ENCODE measurements at places on chromosomes 1 and 21.

DNA sequence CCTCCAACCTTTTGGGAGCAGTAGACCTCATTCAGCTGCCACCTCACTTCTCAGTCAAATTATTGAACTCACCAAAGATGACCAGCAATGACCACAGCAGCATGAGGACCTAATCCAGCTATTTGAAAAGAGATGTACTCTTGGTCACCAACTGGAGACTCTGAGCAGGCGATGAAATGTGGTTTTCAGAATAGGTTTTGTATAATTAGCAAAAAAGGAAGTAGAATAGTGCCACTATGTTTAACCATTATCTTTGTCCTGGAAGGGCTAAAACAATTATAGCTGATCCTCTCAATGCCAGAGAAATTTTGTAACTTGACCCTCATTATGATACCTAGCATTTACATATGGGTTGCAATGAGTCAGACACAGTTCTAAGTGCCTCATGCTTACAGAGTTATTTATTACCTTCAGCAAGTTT is at the start of gene FCRL2:
Gene FCRL2, minus strand, starts transcription at position 162 of the 421 bp plus-strand sequence. Its CDS starts 59 bp downstream, at position 103.
- no peak for DNase-seq

GRCh38 chr1:114310695-114311271 is 157.1 kb upstream of the SYT6 start:
- peak; percentile 98 for DNase-seq

DNA sequence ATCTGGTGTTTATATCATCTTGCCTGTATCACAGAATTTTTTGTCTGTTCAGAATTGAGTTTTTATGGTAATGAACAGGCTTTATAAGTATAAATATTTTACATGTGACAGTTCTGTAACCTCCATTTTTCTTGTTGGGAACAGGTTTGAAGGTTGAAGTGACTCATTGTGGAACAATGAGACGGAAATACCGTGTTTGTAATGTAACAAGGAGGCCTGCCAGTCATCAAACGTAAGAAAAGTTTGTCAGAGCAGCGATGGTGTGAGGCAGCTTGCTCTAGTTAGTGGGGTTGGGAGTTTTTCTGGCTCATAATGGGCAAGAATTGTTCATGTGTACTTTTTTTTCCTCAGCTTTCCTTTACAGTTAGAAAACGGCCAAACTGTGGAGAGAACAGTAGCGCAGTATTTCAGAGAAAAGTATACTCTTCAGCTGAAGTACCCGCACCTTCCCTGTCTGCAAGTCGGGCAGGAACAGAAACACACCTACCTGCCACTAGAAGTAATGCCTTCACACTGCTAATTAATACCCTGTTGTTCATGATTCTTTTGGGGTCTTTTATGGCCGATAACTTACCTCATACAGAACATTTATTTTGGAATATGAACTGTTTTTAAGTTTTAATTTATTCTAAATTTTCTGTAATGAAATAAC is 75.2 kb upstream of the TEKT2 start:
- DNase-seq = peak; percentile 33

- DNase-seq = no peak
These were observed 18.4 kb downstream of the LRRC71 start for GRCh38 chr1:156938813-156939212.

DNA sequence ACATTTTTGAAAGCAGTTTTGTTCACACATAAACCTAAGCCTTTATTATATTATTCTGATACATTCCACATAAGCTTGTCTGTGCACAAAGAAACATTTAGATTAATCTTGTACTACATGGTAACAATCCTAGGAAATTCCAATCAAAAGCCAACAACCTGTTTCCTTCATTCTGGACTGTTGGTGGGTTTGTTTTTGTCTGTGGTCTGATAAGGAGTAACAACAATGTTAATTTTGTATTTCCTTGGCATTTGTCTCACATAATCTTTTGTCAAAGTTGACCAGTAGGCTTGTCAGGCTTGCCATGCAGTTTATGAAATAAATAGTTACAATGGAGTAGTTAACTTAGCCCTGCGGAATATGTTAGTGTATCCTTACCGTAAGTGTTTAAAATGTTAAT is 183.3 kb downstream of the DHRS3 start:
- no peak for DNase-seq

- DNase-seq = peak; percentile 50
These were observed 142.0 kb downstream of the MAST2 start for GRCh38 chr1:45945426-45945825.

GRCh38 chr21:35063428-35064172 is 14.5 kb upstream of the RUNX1 start:
- no peak for DNase-seq

GRCh38 chr1:234758851-234759250 is 148.9 kb upstream of the IRF2BP2 start:
- DNase-seq = no peak

- no peak for DNase-seq
These were observed 55.4 kb downstream of the KANK4 start for GRCh38 chr1:62263814-62264353.

GRCh38 chr1:39214021-39214713 is 9.7 kb downstream of the MACF1 start:
- DNase-seq = no peak

GRCh38 chr21:42214081-42214750 is 4.7 kb upstream of the ABCG1 start:
- no peak for DNase-seq

DNA sequence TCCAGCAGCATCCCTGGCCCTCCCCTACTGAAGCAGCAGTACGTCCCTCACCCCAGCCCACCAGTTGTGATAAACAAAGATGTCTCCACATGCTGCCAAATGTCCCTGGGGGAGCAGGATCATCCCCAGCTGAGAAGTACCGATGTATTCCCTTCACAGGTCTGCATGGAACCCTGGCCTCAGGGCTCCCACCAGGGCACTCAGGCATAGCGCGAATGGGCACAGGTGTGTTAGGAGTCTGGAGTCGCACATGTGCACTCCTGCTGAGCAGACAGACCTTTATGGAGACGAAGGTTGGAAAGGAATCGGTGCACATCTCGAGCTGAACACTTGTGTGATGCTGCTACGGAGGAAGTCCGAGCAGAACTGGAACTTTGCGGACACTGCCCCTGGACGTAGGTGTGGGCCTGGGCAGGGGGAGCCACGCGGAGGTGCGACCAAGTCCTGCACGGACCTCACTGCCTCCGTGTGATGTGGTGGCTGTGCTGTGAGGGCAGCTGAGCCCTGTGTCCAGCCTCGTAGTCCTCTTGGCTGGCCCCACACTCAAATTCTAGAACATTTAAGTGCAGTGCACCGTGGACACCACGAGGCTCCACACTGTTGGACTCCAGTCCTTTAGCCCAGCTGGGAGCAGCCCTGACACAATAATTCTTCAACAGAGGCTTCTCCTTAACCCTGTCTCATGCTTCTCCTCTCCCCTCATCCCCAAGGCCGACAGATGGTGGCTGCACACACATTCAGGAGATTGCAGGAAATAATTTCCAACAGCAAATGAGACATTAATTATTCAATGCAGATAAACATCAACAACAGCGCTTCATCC is 43.4 kb downstream of the RSPH1 start:
- no peak for DNase-seq

- DNase-seq = peak; percentile 10
These were observed 212.1 kb downstream of the GPR52 start for GRCh38 chr1:174659823-174660222.

- DNase-seq = no peak
These were observed 56.8 kb downstream of the ATP5PO start for GRCh38 chr21:33858667-33859372.

DNA sequence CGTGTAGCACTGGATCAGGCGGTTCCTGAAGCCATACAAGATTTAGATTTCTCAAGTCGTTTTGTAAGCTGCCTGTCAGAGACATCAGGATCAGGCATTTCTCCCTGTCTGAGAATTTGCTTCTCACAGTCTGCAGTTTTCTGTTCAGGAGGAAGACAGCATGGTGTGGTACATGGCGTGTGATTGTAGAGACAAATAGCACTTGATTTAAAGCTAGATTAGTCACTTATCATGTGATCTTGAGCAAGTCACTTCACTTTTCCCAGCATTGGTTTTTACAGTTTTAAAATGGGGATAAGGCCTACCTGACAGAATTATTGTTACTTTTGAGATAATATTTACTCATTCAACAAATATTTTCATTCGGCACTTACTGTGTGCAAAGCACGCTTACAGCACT is 63.3 kb downstream of the AK4 start:
- DNase-seq = no peak

DNA sequence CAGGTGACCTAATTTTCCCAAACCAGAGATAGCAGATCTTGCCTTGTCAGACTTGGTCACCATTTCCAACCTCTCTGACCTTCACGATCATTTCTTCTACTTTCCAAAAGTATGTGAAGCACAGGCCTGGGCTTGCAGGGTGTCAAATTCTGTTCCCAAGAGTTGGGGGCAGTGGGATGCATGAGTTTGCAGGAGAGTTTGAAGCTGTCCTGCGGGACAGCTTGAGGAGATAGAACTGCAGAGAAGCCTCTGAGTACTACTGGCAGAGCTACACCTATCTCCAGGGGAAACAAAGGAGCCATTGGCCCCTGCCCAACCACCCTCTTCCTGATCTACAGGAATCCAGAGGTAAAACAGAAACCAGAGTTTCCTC is 11.3 kb downstream of the TXNIP start:
- DNase-seq = no peak

- no peak for DNase-seq
These were observed 89.5 kb downstream of the KCNJ15 start for GRCh38 chr21:38346286-38346685.

GRCh38 chr1:41840592-41841246 is 78.0 kb downstream of the HIVEP3 start:
- DNase-seq = no peak

DNA sequence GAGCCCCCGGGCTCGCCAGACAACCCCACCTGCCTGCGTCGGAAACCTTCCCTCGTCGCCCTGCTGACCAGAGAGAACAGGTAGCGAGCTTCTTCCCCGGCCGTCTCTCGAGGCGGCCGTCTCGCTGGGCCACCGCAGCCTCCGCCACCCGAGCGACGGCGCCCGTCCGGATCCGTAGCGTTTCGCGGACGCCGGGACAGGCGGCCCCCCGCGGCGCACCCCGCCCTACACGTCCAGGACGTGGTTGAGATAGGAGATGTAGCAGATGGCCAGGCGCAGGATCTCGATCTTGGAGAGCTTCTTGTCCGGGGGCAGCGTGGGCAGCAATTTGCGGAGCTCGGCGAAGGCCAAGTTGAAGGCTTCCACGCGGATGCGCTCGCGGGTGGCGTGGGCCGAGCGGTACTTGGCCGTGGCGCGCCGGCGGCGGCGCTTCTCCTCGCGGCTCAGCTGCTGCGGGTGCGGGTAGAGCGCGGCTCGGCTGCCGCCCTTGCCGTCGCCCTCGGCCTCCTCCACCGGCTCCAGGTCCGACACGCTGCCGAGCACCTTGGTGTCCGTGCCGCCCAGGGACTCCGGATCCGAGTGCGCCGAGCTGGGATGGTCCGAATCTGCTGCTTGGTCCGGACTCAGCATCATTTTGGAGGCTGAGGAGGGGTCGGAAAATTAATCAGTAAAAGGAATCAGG is 3.0 kb downstream of the NHLH2 start:
- DNase-seq = no peak

DNA sequence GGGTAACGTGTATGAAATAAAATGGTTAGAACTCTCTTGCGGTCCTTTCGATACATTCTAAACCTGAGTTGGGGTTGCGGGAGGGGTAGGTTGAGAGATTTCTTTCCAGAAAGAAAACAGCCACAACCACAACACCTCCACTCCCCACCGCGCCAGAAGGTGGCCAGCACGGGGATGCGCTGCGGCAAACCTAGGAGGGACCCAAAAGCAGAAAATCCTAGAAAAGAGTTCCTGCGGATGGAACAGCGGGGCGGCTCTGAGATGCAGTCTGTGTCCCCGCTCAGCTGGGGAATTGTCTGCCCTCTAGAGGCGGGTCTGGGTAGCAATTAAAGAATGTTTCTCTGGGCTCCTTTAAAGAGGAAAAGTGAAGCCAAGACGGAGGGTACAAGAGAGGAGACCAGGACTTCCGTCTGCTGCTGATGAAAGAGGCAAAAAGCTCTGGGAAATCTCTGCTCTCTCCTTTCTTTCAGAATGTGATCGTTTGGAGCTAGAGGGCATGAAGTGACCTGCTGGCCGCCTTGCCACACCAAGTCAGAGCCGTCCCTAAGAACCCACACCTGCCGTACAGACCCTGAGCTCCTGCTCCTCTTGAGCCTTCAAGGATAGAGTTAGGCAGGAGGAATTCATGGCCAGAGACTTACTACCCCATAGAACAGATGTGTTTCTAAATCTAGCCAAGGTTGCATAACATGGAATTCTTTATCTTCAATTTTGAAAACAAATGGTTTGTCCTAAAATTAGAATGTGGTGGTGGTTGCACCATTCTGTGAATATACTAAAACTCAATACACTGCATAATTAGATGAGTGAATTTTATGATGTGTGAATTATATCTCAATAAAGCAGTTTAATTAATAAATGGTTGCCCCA is 46.5 kb upstream of the COA6 start:
- DNase-seq = peak; percentile 68
